ENCODE measurements at places on chromosomes 6 and 20.

DNA sequence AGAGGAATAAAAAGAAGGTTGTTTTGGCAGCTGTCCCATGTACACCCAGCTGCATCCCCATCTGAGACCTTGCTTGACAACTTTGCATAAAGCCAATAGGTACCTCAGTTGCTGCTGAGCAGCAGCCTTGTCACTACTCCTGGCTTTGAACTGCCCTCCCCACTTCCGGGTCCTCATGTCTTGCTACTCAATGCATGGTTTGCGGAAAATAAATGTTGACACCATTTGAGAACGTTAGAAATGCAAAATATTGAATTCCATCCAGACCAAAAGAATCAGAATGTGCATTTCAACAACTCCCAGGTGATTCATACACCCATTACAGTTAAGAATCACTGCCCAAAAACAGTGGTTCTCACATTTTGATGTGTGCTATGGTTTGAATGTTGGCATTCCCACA, 32.9 kb downstream of the GPX5 start:
- no peak for DNase-seq

DNA sequence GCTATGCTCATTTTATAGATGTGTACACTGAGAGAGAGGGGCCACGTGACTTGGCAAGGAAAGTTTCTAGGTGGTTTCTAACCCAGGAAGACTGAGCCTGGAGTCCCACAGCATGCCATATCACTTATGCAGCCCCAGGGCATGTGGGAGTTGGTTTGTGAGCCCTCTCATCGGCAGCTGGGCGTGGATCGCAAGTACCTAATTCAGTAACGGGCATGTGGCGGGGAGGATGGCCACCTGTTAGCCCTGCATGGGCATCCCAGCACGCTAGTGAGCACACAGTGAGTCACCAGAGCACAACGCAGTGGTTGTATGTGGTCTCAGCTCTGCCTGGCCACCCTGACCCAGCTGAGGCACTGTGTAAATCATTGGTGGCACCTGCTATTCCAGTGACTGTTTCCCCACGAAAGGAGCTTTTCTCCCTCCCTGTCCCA, 88.3 kb downstream of the NINL start:
- no peak for DNase-seq

DNA sequence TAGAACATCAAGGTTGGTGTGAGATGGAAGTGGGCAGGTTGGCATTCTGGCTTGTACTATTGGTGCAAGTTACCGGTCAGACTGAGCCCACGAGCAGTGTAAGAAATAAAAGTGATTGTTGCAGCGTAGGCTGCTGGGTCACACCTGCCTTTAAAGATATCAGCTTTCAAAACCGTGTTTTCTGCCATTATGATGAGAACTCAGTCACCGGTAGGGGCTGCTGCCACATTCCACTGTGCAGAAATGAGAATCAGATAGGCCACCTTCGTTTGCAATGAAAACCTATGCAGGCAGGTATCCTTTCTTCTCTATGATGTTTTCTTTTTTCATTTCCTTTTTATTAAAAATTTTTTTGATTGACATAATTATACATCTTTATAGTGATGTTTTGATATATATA, 168.5 kb downstream of the MYLK4 start:
- DNase-seq: no peak

DNA sequence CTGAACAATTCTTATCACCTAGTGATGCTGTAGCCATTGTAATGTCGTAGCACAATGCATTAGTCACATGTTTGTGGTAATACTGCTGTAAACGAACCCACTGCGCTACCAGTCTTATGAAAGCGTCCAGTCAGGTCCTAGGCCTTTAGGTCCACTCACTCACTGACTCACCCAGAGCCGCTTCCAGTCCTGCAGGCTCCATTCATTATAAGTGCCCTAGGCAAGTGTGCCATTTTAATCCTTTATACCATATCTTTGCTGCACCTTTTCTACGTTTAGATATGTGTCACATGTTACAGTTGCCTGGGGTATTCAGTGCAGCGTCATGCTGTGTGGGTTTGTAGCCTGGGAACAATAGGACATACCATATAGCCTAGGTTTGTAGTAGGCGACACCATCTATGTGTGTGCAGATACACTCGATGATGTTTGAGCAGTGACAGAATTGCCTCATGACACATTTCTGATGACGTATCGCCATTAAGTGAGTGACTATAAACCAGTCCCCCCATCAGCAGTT, 15.4 kb downstream of the IGF2R start:
- no peak for DNase-seq

DNA sequence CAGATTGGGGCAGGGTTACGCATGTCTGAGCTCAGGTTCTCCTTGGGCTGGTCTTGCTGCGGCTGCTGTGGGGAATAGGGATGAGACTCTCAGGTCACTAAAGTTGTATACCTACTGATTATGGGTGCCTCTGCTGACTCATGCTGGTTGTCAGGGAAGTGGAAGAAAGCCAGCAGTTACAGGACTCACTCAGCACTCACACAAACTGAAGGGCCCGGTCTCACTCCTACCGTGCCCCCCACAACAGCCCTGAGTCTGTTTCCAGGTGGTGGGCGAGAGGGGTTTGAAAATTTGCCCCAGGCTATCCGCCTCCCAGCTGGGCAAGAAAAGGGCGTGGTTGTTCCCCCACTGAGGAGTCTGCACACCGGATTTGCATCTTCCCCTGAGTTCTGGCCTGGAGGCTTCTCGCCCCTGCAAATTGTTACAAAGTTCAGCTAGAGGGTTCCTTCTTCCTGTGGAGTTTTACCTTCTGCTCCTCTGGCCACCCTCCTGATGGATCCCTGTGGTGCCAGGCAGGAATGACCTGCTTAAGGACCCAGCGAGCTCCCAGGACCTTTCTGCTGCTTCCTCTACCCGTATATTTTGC, 659.2 kb downstream of the HDGFL1 start:
- no peak for DNase-seq

DNA sequence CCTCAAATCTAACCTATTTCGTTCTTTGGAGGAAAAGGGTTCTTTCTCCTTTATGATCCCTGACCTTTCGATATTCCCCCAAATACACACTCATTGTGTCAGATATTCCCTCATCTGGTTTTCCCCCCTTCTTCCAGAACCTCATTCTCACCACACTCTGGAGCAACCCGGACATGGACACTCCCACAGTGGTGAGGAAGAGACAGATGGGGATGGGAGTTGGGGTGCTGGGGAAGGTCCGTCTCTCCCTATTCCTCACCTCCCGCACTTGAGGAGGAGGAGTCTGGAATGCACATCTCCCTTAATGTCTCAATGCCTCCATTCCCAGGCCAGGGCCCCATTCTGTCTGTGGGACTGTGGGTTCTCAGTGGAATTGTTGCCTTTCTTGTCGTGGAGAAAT, 1.3 kb downstream of the SLC39A7 start:
- DNase-seq: no peak

- no peak for DNase-seq
Measured at GRCh38 chr6:123913863-123914262, 110.2 kb downstream of the NKAIN2 start.

DNA sequence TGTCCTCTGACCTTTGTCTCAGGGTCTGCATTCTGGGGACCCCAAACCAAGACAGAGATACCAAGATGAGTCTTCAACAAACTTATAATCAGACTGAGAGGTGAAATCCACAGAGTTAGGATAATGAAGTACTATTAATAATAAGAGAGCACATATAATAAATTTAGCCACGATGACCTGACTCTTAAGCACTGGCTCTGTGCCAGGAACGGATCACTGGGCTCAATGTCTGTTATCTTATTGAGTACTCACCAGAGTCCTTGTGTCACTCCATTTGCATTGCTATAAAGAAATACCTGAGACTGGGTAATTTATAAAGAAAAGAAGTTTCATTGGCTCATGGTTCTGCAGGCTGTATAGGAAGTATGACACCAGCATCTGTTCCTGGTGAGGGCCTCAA, 18.9 kb upstream of the ITPR3 start:
- no peak for DNase-seq

DNA sequence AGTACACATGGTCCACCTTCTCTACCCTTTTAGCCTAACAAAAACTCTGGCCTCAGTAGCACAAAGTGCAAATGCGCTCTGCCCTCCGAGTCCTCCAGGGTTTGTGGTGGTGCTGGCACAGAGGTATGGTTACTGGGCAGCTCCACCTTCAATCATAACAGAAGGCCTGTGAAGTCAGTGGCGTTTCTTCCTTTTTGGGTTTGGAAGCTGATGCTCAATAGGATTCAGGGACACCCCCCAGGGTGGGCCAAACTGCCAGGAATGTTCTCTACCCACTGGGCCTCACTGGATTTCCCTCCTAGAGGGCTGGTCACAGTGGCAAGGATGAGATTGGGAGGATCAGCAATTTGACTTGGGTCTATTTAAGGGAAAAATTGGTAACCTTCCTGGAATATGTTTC, 286.1 kb upstream of the FOXQ1 start:
- DNase-seq: no peak

- DNase-seq: no peak
Measured at GRCh38 chr6:8075185-8075584, 11.0 kb upstream of the BLOC1S5 start.

DNA sequence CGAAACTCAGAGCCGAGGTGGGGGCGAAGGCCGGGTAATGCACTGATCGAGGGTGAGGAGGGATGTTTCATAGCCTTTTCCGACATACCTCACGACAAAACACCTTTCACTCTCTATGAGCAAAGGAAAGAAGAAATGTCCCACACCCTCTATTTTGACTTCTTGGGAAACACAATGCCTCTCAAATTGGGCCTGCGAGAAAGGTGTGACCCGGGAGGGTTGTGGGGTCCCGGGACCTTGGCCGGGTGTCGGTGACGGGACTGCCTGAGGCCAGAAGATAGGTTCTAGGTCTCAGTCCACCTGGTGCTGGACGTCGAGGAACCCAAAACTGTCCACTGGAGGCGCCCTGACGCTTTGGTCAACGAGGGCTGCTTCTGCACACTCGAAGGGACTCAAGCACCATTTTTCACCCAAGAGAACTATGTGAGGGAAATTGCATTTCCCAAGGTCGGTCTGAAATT, 41.1 kb upstream of the OSTM1 start:
- DNase-seq: no peak

GRCh38 chr6:107132330-107132954, 17.1 kb upstream of the BEND3 start:
- DNase-seq: peak; percentile 24

- DNase-seq: no peak
Measured at GRCh38 chr20:54112221-54112884, 42.0 kb upstream of the BCAS1 start.

DNA sequence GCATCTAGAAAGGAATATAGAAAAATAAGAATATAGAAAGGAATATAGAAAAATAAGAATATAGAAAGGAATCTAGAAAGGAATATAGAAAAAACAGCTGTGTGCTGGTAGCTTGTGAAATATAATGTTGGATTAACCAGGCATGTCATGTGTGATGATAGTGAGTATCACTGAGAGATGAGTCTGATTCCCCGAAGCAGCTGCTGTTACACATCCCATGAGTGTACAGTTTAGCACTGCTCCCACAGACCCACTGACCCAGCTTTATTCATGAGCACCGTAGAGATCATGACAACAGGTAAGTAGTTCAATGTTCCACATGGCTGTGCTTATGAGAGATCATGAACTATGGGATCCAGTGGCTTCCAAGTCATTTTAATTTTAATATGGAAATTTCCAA, 64.8 kb downstream of the SLC22A3 start:
- DNase-seq: no peak

DNA sequence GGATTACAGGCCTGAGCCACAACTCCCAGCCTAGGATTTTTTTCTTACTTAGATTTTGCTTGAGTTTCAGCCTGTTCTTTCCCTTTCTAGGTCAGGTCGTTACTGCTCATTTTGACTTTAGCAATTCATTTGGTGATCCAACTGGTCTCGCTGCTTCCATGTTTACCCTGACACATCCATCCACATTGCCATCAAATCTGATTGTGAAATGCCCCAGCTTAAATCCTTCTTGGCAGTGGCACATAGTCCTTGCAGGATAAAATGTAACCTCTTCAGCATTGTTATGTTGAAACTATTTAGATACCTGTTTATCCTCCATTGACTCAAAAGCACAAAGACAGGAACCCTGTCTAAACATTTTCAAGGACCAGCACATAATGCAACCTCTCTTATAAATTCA, 77.2 kb downstream of the DNAH8 start:
- no peak for DNase-seq

GRCh38 chr6:127249621-127250020, 17.0 kb upstream of the RNF146 start:
- DNase-seq: no peak

- no peak for DNase-seq
Measured at GRCh38 chr20:34058831-34059230, 53.2 kb downstream of the EIF2S2 start.

- no peak for DNase-seq
Measured at GRCh38 chr20:17856024-17856564, 112.5 kb downstream of the SNX5 start.

DNA sequence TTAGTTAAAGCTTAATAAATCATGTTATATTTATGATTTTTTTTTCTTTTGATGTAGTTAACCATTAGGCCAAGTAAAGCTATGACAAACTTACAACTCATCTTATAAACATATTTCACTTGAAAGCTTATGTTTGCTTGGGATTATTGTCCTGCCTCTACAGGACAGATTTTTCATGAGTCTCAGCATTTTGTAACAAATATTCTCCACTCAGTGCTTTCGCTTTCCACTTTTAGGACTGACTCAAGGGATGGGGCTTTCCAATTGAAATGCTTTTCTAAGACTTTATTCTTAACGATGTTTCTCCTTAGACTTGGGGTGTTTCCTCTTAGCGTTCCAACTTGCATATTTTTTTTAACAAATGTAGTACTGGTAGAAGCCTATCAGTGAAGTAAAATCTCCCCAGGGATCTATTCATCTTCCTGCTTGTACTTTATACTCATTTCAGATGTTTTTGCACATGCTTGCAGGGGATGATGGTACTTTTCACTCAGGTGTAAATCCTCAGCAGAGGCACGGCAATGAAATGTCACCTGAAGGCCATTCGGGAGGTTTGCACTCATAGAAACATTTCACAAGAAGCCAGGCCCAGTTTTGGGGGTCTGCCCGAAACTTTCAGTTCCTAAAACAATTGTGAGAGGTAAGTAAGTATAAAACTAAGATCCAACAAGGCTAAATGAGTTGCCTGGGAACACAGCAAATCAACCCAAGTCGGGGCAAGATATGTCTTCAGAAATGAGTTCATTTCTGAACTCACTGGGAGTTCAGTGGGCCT, 298.1 kb upstream of the FOXQ1 start:
- DNase-seq: no peak

DNA sequence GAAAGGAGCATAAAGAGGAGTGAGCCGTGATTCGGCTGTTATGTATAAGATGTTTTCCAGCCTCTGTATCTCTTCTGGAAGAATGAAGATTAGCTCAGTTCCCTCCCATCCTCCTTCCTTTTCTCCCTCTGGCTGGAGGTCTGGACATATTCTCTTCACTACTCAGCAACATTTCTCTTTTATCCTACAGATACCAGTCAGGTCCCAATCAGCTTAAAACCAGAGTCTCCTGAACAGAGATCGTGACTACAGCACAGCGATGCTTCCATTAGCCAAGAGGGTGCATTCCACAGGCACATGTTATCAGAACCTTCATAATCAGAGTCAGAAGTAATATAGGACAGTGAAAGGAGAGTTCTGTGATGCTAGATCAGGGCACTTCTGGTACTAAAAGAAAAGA, 133.9 kb upstream of the SOX4 start:
- DNase-seq: no peak

Measured in NCI-H1694 (cell line).